Uterine smooth muscle cell (primary cell): ENCODE measurements at places on chromosomes 12 and 14. TPM values are rescaled to one million over a fixed set of nuclear protein-coding genes. Genes with fewer than 3 reads are reported as not detected.

Gene SLC10A1
- total RNA-seq = not detected in 2 replicates

Gene OR6C2
- total RNA-seq = not detected in 2 replicates

Gene PLEKHG7
- not detected in 2 replicates for total RNA-seq

Gene FGD4
- total RNA-seq = 2.1 and 3.1 TPM in 2 replicates

Gene RAD9B
- 0.25 and 0.55 TPM in 2 replicates for total RNA-seq

Gene RPL41
- total RNA-seq = 1,557 and 2,417 TPM in 2 replicates

Gene LARP4
- 38.7 and 42.6 TPM in 2 replicates for total RNA-seq

Gene FAM222A
- total RNA-seq = 0.11 and 0.37 TPM in 2 replicates

Gene NUMB
- total RNA-seq = 42.3 and 42.9 TPM in 2 replicates

Gene EFS
- 5.5 and 7.6 TPM in 2 replicates for total RNA-seq

Gene SLCO1B3
- not detected in 2 replicates for total RNA-seq

Gene CLEC1A
- not detected in 2 replicates for total RNA-seq

Gene CLEC4D
- not detected in 2 replicates for total RNA-seq

Gene RHEBL1
- total RNA-seq = 0.62 and 1.8 TPM in 2 replicates

Gene SLCO1B1
- total RNA-seq = not detected in 2 replicates

Gene LRTM2
- total RNA-seq = not detected in 2 replicates

Gene PPM1H
- 0.22 and 1.00 TPM in 2 replicates for total RNA-seq

Gene GLIPR1L2
- 0.22 and 0.25 TPM in 2 replicates for total RNA-seq

Gene EPYC
- total RNA-seq = not detected in 2 replicates

Gene CISTR
- 0.75 TPM in 1 of 2 replicates, not detected in the other for total RNA-seq
